ENCODE measurements at places on chromosomes 6 and 20. TPM values are rescaled to one million over a fixed set of nuclear protein-coding genes. Genes with fewer than 3 reads are reported as not detected.

- peak; percentile 47 for DNase-seq
These were observed 115.9 kb upstream of the BCLAF1 start for GRCh38 chr6:136405420-136406029.

DNA sequence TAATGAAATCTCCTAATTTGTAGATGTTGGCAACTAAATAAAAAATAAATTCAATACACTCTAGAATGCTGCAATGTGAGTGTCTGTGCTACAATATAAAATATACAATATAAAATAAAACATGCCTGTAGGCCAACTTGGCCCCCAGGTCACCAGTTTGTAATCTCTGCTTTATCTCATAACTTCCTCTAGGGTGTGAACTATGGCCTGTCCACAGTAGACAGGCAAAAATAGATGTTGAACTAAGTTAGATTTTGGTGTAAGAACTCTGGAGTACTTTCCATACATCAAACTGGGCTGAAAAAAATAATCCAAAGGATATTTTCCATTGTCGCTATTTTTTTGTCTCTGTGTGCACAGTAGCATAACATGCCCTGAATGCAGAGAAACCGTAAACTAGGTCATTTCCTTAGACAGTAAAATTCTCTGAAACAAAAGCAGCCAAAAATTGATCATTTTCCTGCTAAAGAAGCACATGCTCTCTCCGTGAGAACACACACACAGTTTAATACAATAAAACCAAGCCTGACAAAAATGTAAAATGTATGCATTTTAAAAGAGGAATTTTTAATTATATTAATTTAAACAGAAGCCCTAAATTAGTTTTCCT, 98.5 kb upstream of the ZFP64 start:
- no peak for DNase-seq

DNA sequence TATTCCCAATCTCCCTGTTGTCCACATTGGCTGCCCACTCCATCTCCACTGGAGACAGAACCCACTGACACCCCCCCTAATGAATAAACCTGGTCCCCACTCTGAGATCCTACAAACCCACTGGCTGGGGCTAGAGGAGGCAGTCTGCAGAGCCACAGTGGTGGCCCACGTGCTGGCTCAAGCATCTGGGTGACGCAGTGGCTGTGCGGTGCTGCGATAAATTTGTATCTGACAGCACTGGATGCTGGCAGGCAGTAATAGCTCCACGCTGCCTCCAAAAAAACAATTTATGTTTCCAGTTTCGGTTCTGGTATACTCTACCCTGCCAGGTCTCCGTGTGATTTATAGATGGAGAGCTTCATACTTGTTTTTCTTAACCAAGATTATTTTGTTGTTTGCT, 87.1 kb upstream of the SYNDIG1 start:
- DNase-seq = no peak

GRCh38 chr6:64896939-64897338, 810.1 kb downstream of the EYS start:
- DNase-seq = no peak

GRCh38 chr20:41407607-41408006, 41.0 kb upstream of the EMILIN3 start:
- no peak for DNase-seq

The OR12D3 gene
- not detected for total RNA-seq

GRCh38 chr6:88922775-88923548, 40.5 kb downstream of the RNGTT start:
- no peak for DNase-seq

DNA sequence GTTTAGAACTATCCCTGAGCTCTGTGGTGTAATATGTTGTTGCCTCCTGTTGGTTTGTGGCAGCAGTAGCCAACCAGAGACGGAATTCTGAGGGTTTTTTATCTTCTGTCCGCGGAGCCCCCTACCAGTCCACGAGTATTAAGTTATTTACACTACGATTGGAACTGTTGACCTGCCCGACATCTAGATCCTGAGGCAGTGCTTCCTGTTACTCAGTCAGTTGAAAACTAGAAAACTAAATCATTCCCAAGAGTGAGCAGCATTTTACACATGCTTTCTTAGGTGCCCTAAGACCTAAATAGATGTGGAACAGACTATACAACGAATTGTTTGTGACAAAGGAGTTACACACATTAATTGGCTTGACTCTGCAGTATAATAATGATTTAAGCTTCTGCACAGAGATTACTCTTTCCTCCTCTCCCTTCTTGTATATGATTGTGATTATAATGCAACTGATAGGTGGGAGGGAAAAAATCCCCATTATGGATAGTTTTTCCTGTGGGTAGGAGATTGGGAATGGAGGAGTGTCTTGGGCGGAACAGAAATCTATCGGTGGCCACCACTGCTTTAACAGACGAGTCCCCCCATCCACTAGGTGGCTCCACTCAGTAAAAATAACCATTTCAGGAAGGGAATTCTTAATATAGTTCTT, 1.7 kb downstream of the LOC128125822 start:
- DNase-seq = peak; percentile 79

GRCh38 chr20:10543480-10543879, 108.4 kb downstream of the SLX4IP start:
- DNase-seq = no peak

DNA sequence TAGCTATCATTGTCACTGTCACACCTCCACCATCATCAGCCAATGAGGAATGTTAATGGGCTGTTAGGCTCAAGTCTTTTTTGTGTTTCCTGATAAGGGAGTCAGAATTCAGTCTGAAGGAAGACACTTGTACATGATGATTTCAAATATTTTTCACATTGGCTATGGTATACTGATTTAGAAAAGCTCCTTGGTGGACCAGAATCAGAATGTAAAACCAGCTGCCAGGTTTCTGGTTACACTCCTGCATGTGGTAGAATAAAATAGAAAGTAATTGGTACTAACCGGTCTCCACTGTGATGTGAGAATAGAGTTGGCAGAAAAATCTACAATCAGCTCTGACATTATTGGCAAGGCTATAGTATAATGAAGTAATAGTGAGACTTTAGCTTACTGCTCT, 10.7 kb downstream of the COL9A1 start:
- DNase-seq = no peak

DNA sequence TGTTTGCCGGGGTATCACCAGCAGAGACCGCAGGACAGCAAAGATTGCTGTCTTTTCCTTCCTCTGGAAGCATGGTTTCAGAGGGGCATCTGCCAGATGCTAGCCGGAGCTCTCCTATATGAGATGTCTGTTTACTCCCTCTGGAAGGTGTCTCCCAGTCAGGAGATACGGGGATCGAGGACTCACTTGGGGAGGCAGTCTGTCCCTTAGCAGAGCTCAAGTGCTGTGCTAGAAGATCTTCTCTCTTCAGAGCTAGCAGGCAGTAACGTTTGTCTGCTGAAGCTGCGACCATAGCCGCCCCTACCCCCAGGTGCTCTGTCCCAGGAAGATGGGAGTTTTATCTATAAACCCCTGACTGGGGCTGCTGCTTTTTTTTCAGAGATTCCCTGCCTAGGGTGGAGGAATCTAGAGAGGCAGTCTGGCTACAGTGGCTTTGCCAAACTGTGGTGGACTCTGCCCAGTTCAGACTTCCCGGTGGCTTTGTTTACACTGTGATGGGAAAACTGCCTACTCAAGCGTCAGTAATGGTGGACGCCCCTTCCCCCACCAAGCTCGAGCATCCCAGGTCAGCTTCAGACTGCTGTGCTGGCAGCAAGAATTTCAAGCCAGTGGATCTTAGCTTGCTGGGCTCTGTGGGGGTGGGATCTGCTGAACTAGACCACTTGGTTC, 133.0 kb upstream of the FLRT3 start:
- DNase-seq = no peak

The PPP1R14C gene
- not detected for total RNA-seq

DNA sequence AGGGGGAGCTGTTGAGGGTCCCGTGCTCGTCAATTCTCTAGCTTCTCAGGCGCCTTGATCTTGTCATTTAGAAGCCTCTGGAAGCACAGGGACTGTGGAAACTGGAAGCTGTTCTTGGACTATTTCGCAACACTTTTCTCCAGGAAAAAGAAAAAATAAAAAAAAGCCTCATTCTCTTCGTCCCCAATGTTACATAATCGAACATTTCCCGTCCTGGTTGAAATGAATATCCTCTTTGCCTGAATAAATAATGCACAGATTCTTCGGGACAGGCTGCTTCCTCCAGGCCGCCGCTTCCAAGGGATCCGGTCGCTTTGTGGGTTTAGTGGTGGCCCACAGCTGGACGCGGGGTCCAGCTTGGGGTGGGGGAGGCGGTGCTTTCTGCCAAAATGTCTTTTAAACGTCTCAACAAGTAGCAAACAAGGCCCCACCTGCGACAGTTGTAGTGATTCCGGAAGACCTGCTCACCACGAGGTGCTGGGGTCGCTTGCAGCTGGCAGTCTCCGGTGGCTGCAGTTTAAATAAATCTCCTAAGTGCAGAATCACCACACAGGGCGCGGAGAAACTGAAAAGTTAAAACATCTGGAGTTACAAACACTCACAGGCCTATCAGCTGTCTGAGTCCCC, 125.9 kb upstream of the ESR1 start:
- DNase-seq = no peak

The CYB5R4 gene
- total RNA-seq = 23.9 TPM

- DNase-seq = no peak
These were observed 116.5 kb downstream of the CLIC5 start for GRCh38 chr6:45898941-45899682.

DNA sequence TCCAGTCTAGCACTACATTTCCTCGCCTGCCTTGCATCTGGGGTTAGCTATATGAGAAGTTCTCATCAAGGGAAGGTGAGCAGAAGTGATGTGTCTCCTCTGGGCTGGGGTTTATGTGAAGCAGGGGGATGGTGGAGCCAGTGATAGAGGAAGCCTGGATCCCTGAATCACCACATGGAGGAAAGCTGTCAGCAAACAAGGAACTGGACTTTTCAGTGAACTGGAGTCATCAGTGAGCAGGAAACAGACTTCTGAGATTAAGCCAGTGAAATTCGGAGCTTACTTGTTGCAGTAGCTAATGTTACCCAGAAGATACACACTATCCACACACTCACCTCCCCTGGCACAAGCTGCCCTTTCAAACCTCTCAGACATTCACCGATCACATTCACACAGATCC, 13.4 kb upstream of the TOX2 start:
- DNase-seq = no peak

- DNase-seq = no peak
These were observed 34.4 kb downstream of the EFHC1 start for GRCh38 chr6:52454556-52454955.

The FNDC11 gene
- 0.05 TPM for total RNA-seq

DNA sequence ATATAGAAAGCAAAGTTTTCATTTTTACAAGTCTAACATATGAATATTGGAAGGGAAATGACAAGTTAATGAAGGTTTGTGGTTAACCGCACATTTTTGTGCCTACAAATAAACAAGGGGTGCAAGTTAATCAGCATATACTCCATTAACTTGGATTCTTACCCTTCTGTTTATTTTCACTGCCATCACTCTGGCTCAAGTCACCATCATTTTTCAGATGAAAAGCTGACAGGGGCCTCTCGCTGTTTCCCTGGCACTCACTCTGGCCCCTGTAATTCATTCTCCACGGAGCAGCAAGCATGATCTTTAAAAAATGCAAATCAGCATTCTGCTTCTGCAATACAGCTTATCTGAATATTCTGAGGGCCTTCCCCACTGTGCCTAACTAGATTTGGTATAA, 29.8 kb downstream of the APCDD1L start:
- DNase-seq = no peak

The PMEPA1 gene
- total RNA-seq = 3.9 TPM

GRCh38 chr6:110990840-110991576, 9.2 kb downstream of the RPF2 start:
- no peak for DNase-seq

The MAFB gene
- total RNA-seq = 0.09 TPM

DNA sequence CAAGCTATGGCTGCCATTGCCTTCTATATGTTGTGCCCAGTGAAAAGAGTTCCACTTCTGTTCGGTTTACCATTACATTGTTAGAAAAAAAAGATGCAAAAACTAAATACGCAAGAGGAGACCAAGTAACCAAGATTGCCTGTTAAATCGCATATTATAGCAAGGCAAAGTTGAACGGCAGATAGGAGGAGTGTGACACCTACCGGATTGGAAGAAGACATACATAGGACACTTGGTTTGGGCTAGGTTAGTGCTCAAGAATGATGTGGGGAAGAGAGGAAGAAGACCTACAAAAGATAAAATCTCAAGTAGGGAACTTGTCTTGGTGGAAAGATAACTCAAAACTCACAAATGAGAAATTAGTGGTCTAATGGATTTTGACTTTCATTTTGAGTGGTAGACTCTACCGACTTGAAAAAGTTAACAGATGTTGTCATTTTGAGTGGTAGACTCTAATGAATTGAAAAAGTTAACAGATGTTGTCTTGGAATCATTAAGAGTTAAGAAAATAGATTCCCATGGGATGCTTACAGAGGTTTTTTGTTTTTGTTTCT, 95.5 kb downstream of the F13A1 start:
- no peak for DNase-seq

DNA sequence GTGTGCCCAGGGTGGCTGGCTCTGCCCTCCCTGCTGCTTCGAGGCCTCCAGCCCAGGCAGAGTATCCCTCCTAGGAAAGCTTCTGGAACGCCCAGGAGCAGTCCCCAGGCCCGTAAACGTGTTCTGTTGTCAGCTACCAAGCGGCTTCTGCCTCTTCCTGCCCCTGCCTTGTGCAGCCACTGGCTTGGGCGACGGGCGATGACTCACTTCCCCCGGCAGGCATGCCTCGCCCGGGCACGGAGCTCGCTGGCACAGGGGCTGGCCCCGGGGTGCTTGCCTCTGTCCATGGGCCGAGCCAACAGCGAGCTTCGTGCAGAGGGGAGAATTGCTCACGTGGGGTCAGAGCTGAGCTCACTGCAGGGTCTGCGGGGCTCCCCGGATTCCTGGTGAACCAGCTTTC, 86.7 kb upstream of the THBS2 start:
- DNase-seq = peak; percentile 47

GRCh38 chr6:38549795-38550194, 89.9 kb downstream of the BTBD9 start:
- DNase-seq = no peak

The APOM gene
- 2.4 TPM for total RNA-seq

- DNase-seq = no peak
These were observed 11.4 kb upstream of the TSPYL4 start for GRCh38 chr6:116265041-116265829.

GRCh38 chr6:4398791-4399190, 263.4 kb upstream of the ECI2 start:
- DNase-seq = no peak

- DNase-seq = no peak
These were observed 311.8 kb upstream of the MMS22L start for GRCh38 chr6:97594844-97595243.

GRCh38 chr6:22838345-22838744, 269.0 kb downstream of the HDGFL1 start:
- no peak for DNase-seq

DNA sequence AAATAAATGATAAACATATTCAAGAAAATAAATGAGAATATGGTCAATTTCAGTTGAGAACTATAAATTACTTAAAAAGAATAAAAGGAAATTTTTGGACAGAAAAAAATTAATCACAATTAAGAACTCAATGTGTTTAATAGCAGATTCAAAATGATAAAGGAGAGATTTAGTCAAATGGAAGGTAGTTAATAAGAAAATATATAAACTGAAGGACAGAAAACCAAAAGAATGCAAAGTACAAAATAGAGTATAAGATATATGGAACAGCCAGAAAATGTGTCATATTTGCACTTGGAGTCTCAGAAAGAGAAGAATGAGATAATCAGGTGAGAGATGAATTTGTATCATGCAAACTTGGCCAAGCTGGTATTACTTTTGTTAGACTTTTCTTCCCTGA, 201.8 kb upstream of the ARID1B start:
- DNase-seq = no peak

- DNase-seq = peak; percentile 33
These were observed 37.7 kb downstream of the KIF25 start for GRCh38 chr6:168035098-168035660.

GRCh38 chr6:117521791-117522502, 39.5 kb downstream of the DCBLD1 start:
- DNase-seq = no peak

- DNase-seq = no peak
These were observed 71.5 kb downstream of the SLC23A2 start for GRCh38 chr20:4929686-4930397.

Data from NCI-H460 (cell line).